ENCODE measurements at places on chromosomes 4 and X.
A peak's percentile ranks its signal among the peaks of the same experiment; 100 is the strongest.

GRCh38 chr4:2337896-2338295 is 76.0 kb upstream of the MXD4 start:
- peak; percentile 4 for DNase-seq

- DNase-seq: no peak
Measured at GRCh38 chr4:8240211-8241041, 29.1 kb upstream of the HTRA3 start.

GRCh38 chrX:72644946-72645345 is 69.2 kb downstream of the PHKA1 start:
- DNase-seq: no peak

DNA sequence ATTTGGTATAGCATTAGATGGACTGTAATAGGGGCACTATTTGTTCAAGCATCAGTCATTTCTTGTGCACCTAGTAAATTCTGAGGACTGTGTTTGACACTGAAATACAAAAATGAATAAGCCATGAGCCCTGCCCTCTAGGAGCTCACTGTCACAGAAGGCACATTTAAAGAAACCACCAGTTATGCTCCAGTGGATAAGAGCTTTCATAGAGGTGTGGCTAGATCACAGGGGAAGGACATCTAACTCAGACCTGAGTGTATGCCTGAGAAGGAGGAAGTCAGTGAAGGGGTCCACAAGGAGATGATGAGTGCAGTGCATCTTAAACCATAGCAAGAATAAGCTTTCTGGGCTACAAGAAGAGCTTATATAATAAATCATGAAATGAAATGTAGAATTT is 40.1 kb downstream of the BTC start:
- no peak for DNase-seq

DNA sequence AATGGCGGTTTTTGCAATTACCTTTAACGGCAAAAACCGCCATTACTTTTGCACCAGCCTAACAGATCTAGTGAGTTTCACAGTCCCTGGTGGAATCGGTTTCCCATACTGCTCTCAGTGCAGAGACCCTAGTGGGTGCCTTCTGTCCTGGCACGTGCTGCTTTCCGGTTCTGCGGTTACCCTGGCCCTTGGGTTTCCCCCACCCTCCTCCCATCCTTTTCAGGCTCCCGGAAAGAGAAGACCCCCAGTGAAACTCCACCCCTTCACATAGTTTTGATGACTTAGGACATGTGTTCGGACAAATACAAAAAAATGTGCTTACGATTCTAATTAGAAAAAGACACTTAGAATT is 36.9 kb downstream of the NLGN3 start:
- DNase-seq: peak; percentile 18

DNA sequence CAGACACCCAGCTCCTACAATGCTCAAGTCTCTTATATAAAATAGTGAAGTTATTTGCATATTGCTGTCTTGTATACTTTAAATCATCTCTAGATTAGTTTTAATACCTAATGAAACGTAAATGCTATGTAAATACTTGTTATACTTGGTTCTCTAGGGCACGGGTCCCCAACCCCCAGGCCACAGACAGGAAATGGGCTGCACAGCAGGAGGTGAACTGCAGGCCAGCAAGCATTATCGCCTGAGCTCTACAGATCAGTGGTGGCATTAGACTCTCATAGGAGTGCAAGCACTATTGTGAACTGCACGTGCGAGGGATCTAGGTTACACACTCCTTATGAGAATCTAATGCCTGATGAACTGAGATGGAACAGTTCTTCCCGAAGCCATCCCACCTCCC is 395.9 kb upstream of the EMCN start:
- DNase-seq: no peak

GRCh38 chr4:112523008-112523721 is 7.2 kb upstream of the NEUROG2 start:
- DNase-seq: peak; percentile 22

DNA sequence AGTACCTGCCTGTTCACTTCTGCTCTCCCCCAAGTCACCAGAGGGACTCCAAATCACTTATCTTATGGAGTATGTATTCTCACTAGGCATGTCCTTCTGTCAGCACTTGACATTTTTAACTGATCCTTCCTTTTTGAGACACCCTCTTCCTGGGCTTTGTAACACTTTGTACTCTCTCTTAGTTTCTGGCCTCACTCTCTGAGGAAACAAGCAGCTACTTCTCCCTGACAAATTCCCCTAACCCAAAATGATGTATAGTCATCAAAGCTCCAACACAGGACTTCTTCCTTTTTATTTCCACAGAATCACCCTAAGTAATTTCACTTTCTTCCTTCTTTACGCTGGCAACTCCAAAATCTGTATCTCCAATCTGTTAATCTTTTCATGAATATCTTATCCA is 101.8 kb downstream of the ARAP2 start:
- DNase-seq: no peak

- DNase-seq: no peak
Measured at GRCh38 chr4:110982486-110982885, 359.6 kb upstream of the PITX2 start.

DNA sequence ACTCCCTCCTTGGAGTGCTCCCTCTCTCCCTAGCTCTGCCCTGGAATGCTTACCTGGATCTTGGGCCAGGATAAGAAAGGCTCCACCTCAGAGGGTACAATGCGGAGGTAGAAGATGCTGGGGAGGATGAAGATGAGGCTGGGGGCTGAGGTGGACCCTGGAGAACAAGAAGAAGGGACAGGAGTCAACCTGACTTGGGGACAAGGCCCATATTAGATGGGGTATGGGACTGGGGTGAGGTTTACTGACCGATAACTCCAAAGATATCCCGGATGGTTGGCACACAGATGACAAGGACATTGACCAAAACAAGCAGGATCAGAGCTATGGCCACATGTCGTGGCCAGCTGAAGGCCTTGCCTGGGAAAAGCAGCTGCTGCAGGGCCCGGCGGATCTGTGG is 10.6 kb downstream of the SLC38A5 start:
- no peak for DNase-seq

- no peak for DNase-seq
Measured at GRCh38 chrX:35392232-35392631, 405.9 kb upstream of the MAGEB16 start.

GRCh38 chr4:7021930-7022664 is 21.1 kb upstream of the TADA2B start:
- DNase-seq: no peak

DNA sequence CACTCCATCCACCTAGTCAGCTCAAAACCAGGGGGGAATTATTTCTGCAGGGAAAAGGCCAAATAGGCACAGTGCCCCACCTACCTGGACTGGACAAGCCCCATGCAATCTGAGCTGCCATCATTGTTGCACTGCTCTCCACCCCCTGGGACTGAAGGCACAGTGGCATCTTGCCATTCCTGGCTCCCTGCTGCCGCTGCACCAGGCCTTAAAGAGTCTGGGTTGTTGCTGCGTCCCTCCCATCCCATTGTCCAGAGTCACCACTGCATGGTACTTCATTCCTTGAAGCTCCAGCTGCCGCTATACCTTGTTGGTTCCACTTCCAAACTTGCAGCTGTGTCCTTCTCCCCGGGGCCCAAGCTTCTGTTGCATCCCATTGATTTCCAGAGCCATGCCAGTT is 629.7 kb downstream of the STIM2 start:
- DNase-seq: no peak

DNA sequence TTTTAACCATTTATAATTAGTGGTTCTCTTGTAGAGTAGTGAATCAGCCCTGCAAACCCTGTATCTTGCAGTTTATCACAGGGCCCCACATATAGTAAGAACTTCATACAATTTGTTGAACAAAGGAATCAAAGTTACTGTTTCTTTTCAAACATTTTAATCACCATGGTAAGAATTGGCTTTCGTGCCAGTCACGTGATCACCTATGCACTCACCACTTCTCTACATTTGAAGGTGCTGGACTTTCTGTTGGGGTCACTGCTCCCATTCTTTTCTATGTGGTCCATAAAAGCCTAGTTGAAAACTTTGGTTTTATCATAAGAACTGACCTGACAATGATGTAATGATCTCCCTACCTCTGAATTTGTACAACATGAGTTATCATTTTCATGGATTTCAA is 426.4 kb upstream of the CPEB2 start:
- no peak for DNase-seq
